ENCODE measurements at places on chromosomes 5 and 9.

DNA sequence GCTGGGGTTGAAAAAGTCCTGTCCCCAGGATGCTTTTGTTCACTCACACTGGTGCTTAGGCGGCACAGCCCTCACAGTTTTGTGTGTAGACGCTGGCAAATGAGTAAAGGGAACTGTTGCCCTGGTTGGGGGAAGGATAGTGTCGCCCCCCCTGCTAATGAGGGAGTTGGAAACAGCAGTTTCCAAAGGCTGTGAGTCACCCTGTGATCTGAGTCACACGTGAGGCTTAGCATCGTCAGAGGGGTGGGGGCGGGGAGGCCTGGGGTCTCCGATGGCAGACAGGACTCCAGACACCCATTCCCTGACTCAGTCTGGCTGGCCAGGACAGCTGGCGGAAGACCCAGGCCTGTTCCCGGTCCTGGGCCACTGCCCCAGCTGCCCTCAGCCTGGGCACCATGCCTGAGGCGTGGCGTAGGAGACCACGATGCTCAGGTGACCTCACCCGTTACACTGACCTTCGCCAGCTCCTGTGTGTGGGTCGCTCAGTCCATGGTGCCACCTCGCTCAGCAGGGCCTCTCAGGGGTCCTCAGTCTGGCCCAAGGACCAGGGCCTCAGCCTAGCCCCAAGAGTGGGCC lies 2.9 kb downstream of the DNAJB5 start:
- DNase-seq, result no peak

DNA sequence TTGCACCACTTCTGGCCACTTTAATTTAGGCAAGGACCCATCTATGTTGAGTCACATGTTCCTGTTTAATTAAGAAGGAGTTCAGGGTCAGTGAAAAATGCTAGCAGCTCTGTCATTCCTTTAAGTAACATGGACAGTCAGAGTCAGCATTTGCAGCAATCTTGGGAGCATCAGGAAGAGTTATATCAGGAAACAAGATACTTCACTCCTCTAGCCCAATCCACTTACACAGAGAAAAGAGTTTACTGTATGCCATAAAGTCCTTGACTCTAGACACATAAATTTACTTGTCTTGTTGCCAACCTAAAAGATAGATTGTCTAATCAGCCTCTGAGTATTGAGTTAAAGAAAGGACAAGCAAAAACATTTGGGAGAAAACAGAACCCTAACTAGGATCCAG lies 266.7 kb downstream of the PJA2 start:
- DNase-seq, result no peak

GRCh38 chr5:149217096-149217802 lies 54.4 kb upstream of the AFAP1L1 start:
- no peak for DNase-seq

DNA sequence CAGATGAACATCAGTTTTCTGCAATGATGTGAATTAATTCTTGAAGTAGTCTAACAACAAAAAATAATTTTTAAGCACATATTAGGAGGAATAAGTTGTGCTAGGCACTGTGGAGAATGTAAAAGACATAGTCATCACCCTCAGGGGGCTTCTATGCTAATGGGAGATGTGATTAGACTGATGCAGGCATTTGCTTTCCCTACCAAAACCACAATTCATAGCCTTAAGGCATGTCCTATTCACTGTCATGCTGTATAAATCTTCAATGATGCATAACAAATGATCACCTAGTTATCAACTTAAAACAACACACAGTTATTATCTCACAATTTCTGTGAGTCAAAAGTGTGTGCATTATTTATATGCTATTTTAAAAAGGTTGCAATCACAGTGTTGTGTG lies 422.6 kb downstream of the MAN2A1 start:
- no peak for DNase-seq

- no peak for DNase-seq
Measured at GRCh38 chr9:111715471-111715870, 54.1 kb downstream of the GNG10 start.

DNA sequence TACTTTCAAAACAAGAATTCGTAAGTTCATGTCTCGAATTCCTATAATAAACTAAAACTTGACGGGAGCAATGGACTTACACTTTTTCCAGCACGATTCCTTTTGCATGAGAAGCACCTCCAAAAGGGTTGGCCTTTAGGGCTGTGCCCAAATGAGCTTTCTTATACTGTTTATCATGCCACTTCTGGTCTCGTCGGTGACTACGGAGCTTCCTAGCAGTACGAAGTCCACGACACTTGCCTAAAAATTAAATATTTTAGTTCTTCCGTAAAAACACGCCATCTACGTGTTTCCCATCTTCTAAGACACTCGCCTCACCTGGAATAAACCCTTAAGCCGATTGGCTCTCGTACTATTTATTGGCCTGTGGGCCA lies 554 bp downstream of the RPS23 start:
- DNase-seq, result no peak

DNA sequence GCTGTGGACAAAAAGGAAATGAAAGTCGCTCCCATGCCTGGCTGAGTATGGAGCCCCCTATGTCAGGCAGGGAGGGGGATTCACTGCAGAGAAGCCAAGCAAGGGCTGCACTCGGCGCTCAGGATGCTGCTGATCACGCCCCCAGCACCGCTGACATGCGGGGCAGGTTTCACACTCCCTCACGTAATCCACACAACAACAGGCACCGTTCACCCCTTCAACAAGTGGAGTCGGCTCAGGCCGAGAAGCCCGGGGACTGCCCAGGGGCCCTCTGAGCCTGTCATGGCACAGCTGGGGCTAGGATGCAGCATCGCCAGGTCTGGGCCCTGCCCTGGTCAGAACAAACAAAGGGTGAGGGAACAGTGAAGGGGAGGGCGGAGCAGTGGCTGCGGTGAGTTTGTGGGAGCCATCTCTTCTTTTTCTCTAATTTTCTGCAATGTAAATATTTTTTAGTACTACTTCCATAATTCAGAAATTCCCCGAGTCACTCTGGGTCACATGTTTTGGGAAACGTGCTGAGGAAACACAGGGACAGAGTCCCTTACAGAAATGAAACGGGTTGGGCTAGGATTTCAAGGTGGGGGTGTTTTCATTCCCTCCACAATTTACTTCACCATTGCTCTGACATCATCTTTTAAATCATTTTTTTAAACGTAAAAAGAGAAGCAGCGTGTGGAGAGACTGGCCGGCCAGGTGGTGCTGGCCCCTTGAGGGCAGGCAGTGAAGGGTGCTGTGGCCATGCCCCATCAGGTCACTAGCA lies 49.8 kb downstream of the PRRT1B start:
- DNase-seq, result no peak

DNA sequence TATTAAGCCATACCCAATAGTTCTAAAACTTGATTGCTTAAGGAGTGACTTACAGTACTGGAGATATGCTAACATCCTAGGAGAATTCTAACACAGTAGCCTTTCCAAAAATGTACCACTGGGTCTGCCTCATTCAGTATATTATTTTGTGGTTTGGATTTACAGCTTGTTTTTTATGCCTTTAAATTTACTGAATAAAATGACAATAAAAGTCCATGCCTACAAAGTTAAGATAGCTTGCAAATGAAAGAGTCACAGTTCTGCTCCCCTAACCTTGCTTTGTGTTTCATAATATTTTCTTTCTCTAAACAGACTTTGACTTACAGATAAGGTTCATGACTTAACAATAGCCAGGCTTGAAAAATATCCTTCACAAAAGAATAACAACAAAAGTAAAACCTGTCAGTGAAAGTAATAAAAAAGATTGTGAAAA lies 951.1 kb upstream of the NUDT12 start:
- no peak for DNase-seq
